NCI-H1694 (cell line): ENCODE measurements at places on chromosomes 6 and 20.
A peak's percentile ranks its signal among the peaks of the same experiment; 100 is the strongest.

DNA sequence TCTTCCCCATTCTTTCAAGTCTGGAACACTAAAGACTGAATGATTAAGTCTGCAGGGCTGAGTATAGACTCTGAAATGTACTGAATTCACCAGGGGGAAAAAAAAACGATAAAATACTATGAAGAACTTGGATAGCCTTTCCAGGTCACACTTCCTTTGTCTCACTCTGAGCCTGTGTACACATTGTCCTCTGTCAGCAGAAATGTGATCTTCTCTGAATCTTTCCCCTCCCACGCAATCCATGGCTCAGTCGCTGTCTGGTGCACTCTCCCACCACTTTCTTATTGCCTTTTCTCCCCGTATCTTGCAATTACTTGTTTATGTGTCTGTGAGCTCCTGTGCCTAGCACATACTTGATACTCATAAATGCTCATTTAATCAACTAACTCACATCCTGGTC is 212.6 kb upstream of the RSPO3 start:
- DNase-seq = no peak

GRCh38 chr6:27119761-27120160 is 127.7 kb upstream of the PRSS16 start:
- no peak for DNase-seq

- no peak for DNase-seq
Measured at GRCh38 chr6:42278131-42278853, 60.6 kb upstream of the MRPS10 start.

GRCh38 chr6:39930540-39930939 is 3.7 kb downstream of the MOCS1 start:
- DNase-seq = no peak

GRCh38 chr6:167487749-167488664 is 163.1 kb downstream of the TTLL2 start:
- no peak for DNase-seq

GRCh38 chr6:1485678-1486077 is 96.3 kb downstream of the FOXF2 start:
- no peak for DNase-seq

DNA sequence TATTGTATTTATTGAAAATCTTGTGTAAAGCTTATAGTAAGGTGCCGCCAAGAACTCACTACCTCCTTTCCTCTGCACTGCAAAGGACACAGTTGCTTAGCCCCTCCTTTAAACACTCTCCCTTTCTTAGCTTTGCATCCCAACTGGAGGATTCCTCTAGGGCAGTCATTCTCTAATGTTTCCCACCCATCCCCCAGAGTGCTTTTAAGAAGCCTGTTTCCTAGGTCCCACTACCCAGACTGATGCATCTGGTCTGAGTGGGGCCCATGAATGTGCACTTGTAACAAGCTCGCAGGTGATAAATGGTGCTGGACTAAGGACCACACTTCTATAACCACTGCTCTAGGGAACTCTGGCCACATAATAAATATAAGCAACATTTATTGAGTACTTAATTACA is 55.2 kb downstream of the B4GALT5 start:
- no peak for DNase-seq

- DNase-seq = no peak
Measured at GRCh38 chr6:157298216-157298724, 25.0 kb downstream of the TMEM242 start.

DNA sequence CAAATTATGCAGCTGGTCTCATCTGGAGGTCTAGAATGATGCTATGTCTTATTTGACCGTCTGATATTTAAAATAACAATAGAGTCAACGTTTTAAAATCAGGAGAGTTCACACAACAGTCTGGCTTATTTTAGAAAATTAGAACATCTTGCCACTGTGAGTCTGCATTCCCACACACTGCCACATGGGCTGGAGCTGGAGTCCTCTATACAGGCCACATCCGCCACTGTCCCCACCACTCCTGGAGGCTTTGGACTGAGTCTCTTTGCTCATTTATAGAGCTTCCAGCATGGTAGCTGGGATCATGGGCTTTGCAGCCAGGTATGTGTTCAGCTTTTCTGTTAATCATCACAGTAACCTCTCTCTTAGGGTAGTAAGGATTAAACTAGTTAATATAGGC is 68.8 kb upstream of the ZNFX1 start:
- no peak for DNase-seq

DNA sequence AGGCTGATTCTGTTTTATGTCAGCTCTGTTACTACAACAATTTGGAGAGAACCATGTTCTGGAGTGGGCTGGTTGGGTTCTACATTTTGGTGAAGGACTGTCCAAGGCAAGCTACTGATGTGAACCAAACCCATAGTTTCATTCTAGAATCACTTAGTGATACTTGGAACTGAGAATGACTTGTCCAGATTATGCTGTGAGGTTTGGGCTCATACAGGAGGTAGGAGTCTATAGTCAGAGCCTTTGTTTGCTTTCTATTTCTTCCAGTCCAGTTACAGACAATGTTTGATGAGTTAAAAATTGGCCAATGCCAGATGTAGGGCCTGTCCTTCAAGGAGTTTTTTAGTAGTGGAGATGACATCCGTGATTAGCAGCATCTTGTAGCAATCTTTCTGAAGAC is 97.9 kb downstream of the LRRC1 start:
- no peak for DNase-seq

- no peak for DNase-seq
Measured at GRCh38 chr6:127976796-127977195, 75.9 kb upstream of the THEMIS start.

- DNase-seq = no peak
Measured at GRCh38 chr6:154682633-154683125, 50.5 kb upstream of the SCAF8 start.

DNA sequence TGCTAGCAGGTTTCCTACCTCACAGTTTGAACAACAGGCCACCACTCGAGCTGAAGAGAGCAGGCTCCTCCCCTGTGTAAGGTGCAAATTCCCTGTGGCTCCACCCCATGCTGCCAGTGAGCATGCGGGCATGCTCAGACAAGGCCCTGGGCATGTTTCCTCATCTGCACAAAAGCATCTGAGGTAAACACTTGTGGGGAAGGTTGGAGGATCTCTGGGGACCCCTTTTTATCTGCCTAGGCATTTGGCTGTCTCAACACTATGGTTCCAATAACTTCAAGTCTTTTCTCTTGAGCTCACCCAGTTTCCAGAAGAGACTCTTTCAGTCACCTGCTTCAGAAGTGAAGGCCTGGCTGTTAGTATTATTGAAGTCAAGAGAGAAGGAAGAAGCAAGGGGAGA is 9.4 kb downstream of the C6orf58 start:
- no peak for DNase-seq

GRCh38 chr6:37741757-37742400 is 44.2 kb upstream of the MDGA1 start:
- DNase-seq = peak; percentile 61

DNA sequence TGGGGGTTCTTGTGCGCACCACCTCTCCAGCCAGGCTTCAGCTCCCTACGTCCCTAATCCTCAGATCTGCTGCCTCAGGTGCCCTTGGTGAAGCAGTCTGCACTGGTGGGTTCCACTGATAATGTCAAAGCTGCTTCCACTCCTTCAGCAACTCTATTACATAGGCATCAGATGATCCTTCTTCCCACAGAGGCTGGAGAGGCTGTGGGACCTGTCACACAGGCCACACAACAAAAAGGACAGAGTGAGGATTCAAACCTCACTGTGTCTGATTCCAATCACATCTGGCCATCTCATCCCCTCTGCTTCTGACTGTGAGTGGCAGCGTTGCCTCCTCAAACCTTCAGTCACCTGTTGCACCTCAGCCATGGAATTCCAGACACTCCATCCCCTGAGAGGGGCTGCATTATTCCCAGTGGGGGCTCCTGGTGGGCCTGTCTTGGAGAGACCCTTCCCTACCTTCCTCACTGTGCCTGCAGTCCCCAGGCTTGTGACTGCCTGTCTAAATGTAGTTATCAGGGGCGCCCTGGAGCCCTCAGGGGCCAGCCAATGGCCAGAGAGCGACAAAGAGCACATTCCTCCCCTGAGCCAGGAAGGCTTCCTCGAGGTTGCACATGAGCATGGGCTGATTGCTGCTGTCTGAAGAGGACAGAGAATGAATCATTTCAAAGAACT is 211.4 kb upstream of the ECI2 start:
- no peak for DNase-seq

GRCh38 chr6:5751525-5752390 is 255.0 kb downstream of the NRN1 start:
- DNase-seq = no peak

DNA sequence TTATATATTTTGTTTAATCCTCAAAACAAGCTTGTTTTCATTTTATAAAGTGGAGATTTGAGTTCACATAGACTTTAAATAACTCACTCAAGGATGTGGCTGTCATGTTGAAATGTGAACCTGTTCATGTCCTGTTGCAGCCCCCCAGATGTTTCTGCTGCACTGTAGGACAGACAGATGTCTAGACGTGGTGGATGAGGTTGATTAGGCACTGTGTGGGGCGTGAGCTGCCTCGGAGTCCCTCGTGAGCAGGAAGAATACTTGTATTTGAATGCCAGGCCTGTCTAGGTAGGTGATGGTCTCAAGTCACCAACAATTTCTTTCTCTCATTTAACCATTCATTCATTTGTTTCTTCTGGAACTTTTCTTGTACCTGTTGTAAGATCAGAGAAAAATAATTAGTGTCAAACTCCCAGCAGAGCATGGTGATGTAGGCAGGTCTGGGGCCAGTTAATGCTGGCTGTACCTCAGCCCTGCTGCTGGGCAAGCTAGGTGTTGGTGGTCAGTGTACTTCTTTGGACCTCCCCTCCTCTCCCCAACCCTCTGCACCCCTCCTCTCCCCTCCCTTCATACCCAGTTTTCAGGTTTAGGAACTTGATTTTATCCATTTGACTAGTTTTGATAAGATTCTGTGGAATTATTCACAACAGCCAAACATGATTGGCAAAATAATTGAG is 34.0 kb downstream of the AFDN start:
- DNase-seq = no peak

- DNase-seq = no peak
Measured at GRCh38 chr6:74598462-74599393, 607.1 kb downstream of the COL12A1 start.

- DNase-seq = no peak
Measured at GRCh38 chr6:45704056-45704800, 311.4 kb downstream of the CLIC5 start.

DNA sequence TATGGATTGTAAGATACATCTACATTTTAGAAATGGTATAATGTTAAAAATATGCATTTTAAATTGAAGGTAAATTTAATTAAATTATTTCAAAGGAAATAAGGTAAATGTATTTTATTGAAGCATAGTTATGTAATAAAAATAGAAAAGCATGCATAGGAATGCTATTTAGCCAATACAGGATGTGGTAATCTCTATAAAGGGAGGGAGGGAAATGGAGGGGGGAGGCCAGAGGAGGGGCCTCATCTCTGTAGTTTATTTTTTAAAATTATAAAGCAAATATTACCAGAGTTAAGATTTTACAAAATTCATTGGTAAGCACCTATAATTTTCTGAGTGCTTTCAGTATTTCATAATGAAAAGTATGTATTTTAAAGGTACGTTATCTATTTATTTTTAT is 27.2 kb downstream of the SLC16A10 start:
- DNase-seq = no peak

DNA sequence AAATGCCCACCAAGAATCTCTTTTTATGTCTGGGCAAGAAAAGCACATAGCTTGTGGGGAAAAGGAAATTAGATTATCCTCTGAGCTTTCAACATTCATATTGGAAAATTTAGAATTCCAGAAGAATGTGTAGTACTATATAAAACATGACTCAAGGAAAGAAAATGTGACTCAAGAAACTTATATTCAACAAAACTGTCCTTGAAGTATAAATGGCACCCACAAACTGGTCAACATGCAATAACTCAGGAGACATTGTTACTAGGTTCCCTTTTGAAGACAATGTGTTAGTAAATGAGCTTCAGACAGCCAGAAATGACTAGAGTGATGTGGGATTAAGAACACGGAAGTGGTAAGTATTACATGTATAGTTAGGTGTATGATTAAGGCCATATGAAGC is 26.1 kb upstream of the TINAG start:
- DNase-seq = no peak

DNA sequence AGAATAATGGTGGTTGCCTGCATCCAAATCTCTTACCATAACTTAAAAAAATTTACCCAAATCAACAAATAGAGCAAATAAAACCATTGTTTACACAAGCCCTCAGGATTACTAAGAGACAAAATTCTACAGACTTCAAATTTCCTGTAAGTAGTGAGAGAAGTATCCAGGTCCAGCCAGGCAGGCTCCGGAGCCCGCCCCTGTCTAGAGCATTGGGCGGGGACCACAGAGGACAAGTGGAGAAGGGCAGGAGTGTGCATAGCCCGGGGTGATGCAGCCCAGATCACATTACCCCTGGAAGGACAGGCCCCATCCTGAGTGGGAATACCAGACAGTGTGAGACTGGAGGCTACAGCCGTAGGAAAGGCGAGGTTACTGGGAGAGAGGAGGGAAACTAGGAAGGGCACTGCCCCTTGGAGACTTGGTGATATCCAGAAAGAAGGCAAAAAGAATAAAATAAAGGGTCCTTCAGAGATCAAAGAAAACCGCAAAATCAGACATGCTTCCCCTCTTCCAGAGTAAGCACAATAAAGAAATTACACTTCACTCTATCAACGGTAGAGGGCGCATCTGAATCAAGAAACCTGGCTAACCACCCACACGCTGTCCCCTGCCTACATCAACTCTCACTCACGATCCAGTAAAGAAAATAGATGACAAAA is 26.6 kb downstream of the RIN2 start:
- peak; percentile 87 for DNase-seq

GRCh38 chr6:4212588-4212987 is 77.2 kb upstream of the ECI2 start:
- DNase-seq = no peak

- DNase-seq = peak; percentile 66
Measured at GRCh38 chr6:26421259-26422144, 18.8 kb upstream of the BTN3A3 start.

- DNase-seq = no peak
Measured at GRCh38 chr6:166624275-166624674, 2.8 kb downstream of the RPS6KA2 start.

DNA sequence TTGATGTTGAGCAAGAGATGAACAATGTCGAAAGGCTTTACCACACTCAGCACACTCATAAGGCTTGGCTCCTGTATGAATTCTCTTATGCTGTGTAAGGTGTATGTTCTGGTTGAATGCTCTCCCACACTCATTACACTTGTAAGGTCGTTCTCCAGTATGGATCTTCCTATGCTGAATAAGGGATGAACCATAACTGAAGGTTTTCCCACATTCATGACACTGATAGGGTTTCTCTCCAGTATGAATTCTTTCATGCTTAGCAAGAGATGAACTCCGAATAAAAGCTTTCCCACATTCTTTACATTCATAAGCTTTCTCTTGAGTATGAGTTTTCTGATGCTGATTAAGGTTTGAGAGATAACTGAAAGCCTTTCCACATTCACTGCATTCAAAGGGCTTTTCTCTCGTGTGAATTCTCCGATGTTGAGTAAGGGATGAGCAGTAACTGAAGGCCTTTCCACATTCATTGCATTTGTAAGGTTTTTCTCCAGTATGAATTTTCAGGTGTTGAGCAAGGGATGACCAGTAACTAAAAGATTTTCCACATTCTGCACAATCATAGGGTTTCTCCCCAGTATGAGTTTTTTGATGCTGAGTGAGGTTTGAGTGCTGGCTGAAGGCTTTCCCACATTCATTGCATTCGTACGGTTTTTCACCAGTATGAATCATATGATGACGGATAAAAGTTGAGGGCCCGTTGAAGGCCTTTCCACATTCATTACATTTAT is 21.1 kb downstream of the ZNF184 start:
- DNase-seq = no peak

- DNase-seq = no peak
Measured at GRCh38 chr20:47205577-47206123, 150.8 kb downstream of the ZMYND8 start.
